ENCODE measurements at places on chromosomes 7 and 10.

DNA sequence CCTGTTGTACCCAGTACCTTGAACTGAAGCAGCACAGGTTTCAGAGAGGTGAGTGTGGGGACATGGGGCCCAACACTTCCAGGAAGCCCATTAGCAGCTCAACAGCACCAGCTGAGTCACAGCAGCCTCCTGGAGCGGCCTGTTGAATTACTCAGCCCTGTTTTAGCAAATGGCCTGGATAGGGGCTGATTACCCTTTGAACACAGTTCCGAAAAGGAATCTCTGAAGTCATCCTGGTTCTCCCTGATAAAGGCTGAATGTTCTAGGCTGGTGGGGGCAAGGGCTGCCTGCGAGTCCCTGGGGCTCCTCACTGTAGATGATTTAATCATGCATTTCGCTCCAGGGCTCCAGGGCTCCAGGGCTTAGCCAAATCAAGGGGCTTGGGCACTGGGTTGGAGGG, 287.5 kb downstream of the GRID1 start:
- DNase-seq, result no peak

- DNase-seq, result no peak
Observed at GRCh38 chr10:132486539-132487121, 51.0 kb upstream of the INPP5A start.

- DNase-seq, result no peak
Observed at GRCh38 chr7:3712841-3713240, 411.8 kb downstream of the SDK1 start.

DNA sequence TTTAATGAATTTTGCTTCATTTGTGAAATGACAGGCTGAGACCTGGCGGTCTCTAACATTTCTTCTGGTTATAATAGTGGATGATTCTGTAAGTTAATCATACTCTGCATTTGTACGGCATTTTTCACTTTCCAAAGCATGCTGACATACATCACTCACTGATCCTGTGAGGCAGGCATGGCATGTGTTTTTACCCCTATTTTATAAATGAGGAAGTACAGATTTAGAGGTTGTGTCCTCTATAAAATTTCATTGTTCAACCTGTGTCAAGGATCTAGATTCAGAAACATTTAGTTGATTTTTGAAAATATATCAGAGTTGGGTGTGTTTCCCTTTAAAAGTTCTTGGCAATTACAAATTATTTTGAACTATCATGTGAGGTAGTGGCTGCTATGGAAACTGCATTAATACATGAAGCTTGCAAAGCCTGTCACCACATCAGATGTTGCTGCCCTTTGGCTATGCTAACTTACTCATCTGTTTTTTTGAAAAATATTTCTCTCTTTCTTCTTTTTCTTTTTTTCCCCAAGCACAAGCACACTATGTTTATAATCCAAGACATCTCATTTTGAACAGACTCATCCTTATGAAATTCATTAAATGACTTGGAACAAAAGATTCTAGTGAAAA, 172.7 kb downstream of the GNAI1 start:
- DNase-seq, result no peak

- DNase-seq, result peak; percentile 47
Observed at GRCh38 chr7:24836084-24836483, 78.8 kb upstream of the GSDME start.

DNA sequence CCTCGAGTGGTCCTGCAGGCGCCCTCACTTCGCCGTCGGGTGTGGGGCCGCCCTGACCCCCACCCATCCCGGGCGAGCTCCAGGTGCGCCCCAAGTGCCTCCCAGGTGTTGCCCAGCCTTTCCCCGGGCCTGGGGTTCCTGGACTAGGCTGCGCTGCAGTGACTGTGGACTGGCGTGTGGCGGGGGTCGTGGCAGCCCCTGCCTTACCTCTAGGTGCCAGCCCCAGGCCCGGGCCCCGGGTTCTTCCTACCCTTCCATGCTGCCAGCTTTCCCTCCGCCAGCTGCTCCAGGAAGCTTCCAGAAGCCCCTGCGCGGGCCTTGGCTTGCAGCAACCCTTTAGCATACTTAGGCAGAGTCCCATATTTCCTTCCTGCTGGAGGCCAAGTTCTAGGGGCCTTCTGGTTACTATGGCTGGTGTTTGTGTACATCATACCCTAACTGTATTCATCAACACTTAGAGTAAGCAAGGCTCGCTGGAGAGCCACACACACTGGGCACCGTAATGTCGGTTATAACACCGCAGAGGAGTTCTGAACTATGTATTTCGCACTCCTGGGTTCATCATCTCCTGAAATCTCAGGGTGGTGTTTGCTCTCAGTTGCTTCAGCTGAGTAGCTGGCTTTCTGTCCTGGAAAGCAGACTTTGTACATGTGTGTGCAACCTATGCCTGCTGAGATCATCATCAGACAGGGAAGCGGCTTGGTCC, 471 bp downstream of the MGMT start:
- DNase-seq, result no peak

DNA sequence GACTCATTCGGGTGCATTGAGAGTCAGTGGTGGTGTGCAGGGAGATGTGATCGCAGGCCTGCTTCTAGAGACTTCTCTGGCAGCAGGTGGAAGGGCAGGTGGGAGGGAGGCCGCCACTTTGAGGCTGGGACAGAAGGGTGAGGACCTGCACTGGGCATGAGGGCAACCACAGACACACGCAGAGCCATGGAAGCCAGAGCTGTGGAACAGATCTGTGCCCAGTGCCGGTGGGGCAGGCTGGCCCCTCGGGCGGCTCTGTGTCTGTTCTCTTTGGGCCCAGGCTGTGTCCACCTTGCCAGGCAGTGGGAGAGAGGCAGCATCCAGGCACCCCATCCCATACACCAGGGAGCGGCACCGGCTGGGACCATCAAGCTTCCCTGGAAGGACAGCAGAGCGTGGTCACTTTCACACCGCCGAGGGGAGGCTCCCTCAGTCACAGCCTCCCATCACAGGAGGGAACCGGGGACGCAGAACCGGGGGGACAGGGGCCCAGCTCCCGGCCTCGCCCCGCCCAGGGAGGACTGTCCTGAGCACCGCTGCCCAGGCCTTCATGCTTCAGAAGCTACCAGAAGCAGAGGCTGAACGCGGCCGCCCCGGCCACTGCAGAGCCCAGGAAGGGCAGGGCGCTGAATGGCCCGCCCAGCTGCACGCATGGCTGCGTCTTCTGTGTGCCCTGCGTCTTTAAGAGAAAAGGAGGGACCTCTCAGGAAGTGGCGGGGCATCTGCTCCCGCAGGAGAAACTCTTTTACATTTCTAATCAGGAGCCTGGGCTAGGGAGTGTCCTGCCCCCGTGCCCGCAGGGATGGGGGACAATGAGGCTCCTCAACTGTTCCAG, 32.1 kb downstream of the EN2 start:
- DNase-seq, result no peak

- no peak for DNase-seq
Observed at GRCh38 chr7:156836443-156836842, 56.5 kb downstream of the LMBR1 start.

DNA sequence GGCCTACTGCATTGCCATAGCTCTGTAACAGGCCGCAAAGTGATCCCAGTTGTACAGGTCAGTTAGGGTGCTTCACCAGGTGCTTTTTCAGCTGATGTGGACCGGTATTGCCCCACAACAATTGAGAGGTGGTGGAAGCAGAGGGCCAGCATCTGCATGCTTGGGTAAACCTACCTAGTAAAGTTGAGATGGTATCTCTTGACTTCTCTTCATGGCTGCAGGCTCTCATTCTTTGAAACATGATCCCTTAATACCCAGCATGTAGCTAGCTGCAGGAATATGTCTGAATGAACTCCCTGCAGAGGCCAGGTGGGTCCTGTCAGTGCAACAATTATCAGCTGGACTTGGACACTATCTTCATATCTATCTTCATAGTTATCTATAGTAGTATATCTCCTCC, 60.7 kb upstream of the CCDC6 start:
- no peak for DNase-seq

GRCh38 chr10:49749556-49750491, 12.3 kb downstream of the OGDHL start:
- peak; percentile 21 for DNase-seq

DNA sequence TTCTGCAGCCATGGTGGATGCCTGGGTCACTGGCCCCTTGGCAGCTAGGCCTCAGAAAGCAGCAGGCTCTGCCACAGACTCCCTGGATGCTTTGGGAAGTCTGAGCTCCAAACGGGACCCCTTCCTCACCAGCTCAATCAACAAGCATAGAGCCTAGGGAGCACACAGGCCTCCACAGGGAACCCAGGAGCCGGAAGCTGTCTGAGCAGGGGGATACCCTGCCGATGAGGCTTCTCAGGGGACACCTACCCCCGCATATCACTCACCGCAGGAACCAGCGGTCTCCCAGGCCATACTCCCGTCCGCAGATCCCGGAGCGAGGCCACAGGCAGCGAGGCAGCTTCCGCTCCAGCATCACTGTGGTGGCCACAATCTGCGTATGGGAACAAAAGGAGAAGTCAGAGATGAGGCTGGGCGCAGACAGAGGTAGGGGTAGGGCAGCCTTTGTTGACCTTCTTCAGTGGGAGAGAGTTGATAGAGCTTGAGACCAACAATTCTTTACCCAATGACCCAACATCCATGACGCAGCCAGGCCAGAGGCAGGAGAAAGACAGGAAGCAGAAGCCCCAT, 13.4 kb downstream of the TRPV6 start:
- DNase-seq, result no peak

DNA sequence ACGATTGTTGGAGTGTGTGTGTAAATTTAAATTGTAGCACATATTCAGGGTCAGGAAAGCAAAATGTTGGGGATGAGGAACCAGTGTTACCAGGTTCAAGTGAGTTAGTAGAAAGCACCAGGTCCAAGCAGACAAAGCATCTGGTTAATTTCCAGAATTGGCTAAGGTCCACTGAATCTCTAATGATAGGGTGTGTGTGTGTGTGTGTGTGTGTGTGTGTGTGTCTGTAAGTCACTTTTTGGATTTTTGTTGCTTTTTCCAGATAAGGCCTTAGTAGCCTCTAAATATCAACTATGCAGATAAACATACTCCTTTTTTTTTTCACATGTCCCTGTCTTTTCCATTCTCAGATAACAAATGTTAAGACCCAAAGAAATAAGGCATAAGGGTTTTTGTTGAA, 36.6 kb upstream of the FMC1 start:
- DNase-seq, result no peak

DNA sequence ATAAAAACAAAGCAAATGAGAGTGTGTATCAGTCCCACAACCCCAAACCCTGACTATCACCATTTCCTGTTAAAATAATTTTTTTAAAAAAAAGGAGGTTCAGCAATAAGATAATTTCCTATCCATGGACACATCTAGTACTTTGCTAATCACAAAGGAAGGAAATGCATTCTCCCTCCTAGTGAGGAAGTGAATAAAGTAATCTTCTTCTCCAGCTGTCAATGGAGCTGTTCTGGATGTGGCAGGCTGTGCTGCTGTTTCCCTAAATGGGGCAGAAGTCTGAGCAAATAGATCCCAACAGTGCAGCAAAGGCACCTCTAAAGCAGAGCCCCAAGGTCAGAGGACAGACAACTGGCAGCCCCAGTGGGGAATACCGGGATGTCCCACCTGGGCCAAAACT, 540.0 kb downstream of the KCNMA1 start:
- no peak for DNase-seq

DNA sequence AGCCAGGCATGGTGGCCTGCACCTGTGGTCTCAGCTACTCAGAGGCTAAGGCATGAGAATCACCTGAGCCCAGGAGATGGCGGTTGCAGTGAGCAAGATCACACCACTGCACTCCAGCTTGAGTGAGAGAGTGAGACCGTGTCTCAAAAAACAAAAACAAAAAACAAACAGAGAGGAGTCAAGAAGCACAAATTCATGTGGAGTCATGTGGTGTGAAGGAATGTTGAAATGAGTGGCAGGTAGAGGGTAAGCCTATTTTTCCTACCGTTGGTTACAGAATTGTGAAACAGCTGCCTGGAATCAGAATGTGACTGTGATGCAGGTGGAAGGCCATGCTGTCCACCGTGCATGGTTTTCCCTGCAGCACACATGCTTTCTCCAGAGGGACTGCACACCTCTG, 23.7 kb upstream of the NUB1 start:
- no peak for DNase-seq

GRCh38 chr10:76354212-76354738, 922.9 kb downstream of the LRMDA start:
- no peak for DNase-seq

DNA sequence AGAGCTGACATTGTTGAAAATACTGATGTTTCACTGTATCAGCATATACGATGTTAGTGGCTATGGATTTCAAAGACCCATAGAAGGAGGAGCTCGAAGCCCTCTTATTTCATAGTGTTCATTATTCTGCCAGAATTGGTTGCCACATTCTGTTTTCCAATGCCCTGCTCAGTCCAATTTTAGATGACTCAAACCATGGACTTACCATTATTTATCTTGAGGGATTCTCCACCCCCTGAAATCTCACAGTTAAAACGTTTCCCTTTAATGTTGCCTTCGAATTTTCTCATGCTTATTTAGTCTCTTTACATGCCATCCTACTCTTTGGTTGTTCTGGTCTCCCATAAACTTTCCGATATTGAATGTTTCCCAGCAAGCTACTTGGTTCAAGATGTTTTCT, 264.5 kb downstream of the HDAC9 start:
- DNase-seq, result no peak

DNA sequence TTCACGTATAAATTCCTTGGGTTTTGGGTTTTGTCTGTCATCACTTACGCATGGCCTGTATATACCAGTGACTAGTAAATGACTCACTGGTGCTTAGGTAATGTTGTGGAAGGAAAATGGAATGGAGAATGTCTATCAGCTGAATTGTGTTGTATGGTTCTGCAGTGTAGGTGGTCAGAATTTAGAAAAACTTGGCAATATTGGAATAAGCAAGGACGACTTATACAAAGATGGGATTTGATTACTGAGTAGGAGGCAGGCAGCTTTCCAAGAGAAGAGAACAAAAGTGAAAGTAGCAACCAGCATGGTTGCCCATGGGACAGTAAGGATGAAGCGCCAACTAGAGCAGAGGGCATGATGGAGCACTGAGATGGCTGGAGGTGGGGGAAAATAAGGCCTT, 168.6 kb upstream of the CSTF2T start:
- DNase-seq, result no peak

GRCh38 chr10:90674461-90674860, 183.4 kb downstream of the HTR7 start:
- DNase-seq, result no peak

- no peak for DNase-seq
Observed at GRCh38 chr10:102407425-102408130, 11.0 kb downstream of the PSD start.

- no peak for DNase-seq
Observed at GRCh38 chr10:109971634-109972033, 36.1 kb upstream of the ADD3 start.

DNA sequence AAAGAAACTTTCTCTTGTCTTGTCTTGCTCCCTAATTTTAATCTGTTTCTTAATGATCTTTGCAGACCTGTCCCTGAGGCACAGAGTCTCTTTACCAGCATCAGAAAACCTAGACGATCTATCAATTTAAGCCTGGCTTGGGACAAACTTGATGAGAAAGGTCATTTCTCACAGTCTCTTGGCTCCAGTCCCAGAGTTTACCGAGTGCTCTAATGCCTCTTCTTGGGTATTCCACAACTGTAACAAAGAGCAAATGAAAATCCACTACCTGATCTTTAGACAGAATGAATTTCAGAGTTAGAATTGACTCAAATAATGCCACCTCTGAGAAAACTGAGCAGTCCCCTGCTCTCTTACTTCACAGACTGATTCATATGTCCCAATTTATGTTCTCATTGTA, 106.4 kb upstream of the DNAJB12 start:
- DNase-seq, result no peak

Measured in GM13976 (cell line).